ENCODE measurements at places on chromosomes 6 and 20.

DNA sequence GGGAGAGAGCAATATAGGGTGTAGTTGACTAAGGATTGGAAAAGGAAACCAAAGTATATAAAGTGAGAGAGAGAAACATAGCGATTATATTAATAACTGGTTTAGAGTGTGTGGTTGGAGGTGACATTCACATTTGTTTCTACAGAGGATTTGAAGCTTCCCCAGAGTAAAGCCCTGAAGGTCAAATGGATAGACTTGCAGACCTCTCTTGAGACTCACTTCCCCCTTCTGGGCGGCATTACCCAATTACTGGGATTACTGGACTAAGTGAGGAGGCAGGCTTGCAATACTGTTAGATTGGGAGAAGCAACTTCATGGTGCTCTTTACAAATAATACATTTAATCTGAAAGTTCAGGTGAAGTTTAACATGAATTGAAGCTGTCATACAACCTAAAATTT is 10.7 kb downstream of the FIG4 start:
- no peak for DNase-seq

DNA sequence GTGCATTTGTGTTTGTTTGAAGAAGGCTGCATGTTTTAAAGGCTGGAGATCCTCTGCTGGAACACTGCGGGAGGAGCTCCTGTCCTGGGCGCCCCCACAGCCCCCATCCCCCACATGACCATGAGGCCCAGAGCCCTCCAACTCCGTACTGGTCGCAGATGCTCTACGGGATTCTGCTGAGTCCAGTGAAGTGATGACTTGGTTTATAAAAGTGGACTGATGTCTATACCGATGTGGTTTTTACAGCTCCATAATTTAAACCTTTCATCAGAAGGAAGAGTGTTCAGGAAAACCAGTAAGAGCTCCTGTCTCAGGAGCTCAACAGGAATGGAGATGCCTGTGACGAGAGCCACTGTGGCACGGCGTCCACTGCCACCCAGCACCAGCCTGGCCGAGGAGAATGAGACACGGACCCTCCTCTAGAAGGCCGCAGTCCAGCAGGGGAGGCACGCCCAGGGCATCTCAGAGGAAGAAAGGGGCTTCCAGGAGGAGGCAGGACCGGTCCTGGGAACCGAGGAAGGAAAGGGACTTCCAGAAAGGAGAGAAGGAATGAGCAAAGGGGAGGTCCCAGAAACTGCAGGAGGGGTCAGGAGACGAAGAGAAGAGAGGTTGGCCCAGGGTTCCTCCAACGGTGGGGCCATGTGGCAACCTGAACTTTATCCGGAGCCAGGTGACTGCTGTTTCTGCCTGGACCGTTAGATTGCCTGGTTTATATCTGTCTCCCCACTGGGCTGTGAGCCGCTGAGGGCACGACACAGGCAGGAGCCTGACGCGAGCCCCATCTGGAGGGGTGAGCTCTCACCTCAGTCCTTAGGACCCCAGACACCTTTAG is 26.9 kb downstream of the BFSP1 start:
- DNase-seq, result no peak

DNA sequence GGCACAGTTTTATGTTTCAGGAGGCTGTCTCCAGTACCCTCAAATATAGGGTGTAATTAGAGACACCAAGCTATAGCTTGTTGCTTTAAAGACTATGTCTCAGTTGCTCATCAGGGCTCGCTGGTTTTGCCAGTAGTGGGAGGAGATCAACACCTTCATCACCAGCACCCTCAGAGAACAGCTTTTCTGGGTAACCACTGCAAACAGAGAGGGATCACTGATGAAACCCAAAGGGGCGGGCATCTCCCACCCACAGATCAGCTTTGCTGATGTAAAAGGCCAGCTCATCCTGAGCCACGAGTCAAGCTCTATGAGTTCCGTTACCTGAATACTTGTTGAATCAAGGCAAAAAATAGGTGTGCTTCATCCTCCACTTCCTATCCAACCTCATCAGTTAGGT is 187.7 kb downstream of the AIG1 start:
- DNase-seq, result no peak

DNA sequence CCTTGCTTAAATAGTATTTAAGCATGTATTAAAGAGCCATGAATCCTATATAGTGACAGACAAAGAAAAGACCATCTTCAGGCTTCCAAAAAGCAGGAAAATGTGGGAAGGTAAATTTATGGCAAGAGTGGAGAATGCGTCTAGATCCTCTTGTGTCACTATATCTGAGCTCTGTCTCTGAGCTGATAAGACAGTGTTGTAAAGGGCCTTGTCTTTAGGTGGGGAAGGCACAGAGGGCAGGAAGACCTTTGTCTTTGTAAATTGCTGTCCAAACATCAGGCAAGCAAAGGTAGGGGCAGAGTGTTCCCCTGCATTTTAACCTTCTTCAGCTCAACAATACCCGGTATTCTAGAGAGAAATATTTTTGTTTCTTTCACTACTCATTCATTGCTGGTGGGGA is 33.9 kb upstream of the MBOAT1 start:
- DNase-seq, result no peak

GRCh38 chr6:137941995-137942394 is 74.9 kb downstream of the TNFAIP3 start:
- no peak for DNase-seq

DNA sequence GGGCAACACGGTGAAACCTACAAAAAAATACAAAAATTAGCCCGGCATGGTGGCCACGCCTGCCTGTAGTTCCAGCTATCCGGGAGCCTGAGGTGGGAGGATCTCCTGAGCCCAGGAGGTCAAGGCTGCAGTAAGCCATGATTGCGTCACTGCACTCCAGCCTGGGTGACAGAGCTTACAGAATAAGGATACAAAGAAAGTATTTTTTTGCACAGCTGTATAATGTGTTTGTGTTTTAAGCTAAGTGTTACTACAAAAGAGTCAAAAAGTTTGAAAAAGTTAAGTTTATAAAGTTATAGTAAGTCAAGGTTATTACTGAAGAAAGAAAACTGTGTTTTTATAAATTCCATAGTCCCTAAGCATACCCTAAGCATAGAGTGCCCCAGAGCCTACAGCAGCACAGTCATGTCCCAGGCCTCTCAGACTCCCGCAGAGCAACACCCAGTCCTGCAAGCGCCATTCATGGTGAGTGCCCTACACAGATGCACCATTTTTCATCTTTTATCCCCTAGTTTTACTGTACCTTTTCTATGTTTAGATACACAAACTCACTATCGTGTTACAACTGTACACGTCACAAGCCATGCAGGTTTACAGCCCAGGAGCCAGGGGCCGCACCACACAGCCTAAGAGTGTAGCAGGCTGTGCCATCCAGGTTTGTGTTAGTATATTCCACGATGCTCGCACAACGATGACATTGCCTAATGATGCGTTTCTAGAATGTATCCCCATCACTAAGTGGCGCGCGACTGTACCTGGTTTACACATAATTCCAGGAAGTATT is 22.4 kb downstream of the TAF4 start:
- DNase-seq, result no peak

GRCh38 chr6:71289039-71289801 is 609 bp downstream of the OGFRL1 start:
- no peak for DNase-seq

DNA sequence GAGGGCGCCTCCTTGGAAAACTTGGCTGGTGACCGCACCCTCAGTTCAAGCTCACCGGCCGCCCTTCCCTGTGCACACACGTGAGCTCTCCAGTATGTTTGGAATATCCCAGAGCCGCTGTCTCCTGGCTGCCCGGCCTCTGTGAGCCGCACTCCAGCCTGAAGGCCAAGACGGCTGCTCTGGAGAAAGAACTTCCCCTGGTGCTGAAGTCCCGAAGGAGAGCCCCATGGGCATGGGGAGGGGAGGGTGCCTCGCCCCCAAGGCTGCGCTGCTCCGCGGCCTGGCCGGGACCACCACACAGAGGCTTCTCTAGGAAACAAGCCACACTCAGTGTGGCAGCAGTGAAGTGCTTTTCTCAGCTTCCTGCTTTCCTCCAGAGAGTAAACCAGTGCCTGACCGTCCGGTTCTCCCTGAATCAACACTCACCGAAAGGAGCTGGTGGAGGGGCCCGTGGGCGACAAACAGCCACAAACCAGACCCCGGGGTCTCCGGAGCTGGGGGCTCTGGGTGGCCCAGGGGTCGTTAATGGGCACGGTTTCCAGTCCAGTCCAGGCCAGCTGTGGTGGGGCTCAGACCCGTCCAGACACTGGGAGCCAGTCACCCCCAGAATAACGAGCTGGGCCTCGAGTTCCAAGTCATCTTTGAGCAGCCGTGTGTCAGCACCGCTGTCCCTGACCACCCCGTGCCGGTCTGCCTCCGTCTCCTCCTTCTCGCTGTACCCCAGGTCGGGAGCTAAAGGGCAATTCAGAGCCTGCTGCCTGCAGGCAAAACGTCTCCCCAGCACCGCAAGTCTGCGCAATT is 87.4 kb upstream of the BHLHE23 start:
- DNase-seq, result no peak

DNA sequence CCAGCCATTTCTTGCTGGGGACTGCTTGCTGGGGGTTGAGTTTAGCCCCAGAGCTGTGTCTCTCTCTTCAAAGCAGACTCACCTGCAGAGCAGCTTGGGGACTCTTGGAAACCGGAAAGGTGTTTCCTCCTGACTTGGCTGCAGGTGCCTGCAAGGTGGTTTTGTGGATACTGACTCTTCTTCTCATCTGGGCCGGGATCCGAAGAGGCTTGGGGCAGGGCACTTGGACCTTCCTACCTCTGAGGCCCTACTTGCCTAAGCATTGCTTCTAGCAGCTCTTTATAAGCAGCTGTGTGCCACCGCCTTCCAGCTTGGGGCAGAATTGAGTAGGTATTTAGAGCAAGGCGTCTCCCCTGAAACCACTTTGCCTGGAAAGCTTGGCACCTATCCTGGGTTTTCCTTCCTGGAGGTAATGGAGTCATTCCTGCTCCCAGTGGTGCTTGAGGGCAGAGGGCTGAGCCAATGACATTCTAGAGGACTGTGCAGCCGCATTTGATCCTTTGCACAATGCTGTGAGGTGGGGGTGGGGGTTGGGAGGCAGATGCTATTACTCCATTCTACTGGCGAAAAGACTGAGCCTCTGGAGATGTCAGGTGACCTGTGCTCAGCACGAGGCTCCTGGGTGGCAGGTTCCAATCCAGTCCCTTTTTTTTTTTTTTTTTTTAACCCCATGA is 3.4 kb upstream of the CTSZ start:
- no peak for DNase-seq

- peak; percentile 10 for DNase-seq
These were observed 271.2 kb downstream of the PRL start for GRCh38 chr6:22025468-22026163.

DNA sequence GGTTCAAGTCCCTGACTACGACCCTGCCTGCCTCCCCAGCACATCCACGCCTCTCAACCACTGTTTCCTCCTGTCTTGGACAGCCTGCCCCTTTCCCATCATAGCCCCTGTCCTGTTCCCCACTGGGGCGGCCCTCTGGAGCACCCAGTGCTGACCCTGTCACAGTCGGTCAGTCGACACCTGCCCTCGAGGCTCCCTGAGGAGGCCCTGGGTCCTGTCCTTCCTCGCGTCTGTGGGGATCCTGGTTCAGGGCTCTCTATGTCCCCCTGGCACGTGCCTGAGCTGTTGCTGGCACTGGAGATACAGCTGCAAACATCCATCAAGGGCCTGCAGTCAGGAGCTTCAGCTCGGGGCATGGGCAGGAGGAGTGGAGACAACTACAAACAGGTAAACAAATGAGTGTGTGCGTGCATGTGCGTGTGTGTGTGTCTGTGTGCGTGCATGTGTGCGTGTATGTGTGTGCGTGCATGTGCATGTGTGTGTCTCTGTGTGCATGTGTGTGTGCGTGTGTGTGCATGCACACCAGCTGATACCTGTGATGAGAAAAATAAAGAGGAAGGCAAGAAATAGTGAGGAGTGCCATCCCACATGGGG is 132.8 kb downstream of the PHACTR3 start:
- no peak for DNase-seq

DNA sequence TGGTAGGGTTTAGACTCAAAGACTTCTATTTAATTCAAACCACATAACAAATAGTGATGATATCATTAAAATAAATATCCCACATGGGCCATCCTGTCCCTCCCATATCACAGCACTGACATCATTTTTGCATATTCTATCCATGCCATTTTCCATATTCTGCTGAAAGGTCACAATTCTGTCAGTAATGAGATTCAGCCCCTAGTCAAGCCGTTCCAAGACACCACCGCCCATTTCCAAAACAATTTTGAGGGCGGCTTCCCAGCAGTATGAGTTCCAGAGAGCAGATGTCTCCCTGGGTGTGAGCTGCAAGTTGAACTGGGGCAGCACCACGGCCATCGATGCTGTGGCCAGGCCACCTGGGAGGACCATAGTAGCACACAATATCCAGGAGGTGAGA is 65.1 kb upstream of the PLEKHG1 start:
- DNase-seq, result no peak

DNA sequence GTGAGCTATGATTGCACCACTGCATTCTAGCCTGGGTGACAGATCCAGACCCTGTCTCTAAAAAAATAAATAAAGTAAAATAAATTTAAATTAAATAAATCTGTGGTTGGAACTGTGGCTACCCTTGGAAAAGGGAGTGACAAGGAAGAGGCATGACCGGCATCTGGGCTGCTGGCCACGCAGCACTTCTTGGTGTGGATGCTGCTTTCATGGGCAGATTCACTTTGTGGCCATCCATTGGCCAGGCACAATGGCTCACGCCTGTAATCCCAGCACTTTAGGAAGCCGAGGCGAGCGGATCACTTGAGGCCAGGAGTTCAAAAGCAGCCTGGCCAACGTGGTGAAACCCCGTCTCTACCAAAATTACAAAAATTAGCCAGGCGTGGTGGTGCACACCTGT is 16.1 kb downstream of the EBF4 start:
- DNase-seq, result no peak

DNA sequence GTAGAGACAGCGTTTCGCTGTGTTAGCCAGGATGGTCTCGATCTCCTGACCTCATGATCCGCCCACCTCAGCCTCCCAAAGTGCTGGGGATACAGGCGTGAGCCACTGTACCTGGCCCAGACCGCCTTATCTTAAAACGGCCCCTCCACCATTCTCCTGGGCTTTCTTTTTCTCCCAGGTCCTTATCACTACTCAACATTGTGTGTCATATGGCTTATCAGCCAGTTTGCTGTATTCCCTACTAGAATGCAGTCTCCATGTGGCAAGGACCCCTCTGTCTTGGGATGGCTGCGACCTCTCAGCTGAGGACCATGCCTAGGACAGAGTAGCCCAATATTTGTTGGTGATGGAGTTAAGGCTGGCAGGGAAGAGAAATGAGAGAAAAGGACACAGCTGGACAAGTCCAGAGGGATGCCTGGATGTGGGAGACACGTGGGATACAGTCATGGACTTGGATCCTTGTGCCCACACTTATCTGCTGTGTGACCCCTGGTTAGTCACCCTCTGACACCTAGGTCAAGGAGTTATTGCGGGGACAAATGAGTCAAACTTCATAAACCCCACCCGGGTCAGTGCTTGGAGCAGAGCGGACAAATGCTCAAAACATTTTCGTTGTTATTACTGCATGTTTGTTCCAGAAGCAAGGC is 24.0 kb downstream of the ADA start:
- no peak for DNase-seq

- DNase-seq, result no peak
These were observed 124.5 kb downstream of the PHACTR3 start for GRCh38 chr20:59728722-59729430.

GRCh38 chr20:16666272-16666671 is 63.6 kb upstream of the SNRPB2 start:
- no peak for DNase-seq

GRCh38 chr6:149046822-149047246 is 270.7 kb upstream of the TAB2 start:
- DNase-seq, result no peak
